Stimulated activated CD4-positive, alpha-beta T cell treated with anti-CD3 and anti-CD28 coated beads, Interleukin-12 subunit alpha, Interleukin-12 subunit beta, amount 100 ng/mL, for 4 hours (primary cell): ENCODE measurements at places on chromosomes 13 and 19.

GRCh38 chr13:31056644-31057271 lies 104.9 kb downstream of the HSPH1 start:
- DNase-seq: no peak

DNA sequence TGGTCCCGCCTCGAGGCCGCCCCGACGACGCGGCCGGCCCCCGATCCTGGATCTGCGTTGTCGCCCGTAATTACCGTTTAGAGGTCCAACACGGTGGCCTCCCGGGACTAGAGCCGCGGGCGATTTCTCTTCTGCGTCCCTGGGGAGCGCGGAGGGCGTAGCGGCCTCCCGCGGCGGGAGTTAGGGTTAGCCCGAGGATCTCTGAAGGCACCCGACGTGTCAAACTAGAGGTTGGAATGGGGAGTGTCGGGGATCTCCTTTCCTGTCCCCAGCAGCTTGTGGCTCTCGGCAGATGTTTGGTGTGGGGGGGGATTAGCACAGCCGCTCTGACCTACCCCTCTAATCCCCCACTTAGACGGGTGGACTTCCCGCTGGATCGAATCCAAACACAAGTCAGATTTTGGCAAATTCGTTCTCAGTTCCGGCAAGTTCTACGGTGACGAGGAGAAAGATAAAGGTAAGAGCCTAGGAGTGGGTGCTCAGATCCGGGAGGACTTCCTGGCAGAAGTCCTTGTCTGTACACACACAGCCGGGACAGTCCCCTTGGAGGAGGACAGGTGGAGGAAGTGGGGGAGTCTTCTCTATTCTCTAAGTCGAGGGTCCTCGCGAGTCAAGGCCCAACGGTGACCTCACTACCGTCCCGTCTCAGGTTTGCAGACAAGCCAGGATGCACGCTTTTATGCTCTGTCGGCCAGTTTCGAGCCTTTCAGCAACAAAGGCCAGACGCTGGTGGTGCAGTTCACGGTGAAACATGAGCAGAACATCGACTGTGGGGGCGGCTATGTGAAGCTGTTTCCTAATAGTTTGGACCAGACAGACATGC lies 581 bp downstream of the CALR start:
- DNase-seq: peak; percentile 39

DNA sequence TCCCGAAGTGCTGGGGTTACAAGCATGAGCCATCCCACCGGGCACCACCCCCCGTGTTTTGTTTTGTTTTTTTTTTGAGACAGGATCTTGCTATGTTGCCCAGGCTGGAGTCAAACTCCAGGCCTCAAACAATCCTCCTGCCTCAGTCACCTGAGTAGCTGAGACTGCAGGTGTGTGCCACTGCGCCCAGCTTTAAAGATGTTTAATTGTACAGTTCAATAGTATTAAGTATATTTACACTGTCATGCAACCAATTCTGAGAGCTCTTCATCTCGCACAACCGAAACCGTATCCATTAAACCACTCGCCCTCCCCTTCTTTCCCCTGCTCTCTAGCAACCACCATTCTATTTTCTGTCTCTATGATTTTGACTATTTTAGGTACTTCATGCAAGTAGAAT lies 15.6 kb downstream of the NUCB1 start:
- no peak for DNase-seq

DNA sequence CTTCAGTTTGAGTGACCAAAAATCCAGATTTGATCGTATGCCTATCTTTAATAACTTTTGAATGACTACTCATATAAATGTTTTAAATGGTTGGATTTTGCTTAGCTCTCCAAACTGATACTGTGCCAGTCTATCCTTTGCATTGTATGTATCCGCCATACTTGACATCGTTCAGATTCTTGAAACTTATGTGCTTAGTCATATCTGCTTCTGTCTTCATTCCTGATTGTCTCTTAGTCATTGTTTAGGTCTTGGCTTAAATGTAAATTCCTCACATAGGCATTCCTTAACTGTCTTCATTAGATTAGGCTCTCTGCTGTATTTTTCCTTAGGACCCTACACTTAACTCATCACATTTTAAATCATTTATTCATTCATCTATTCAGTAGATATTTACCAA lies 126.0 kb downstream of the PCCA start:
- DNase-seq: no peak

GRCh38 chr19:41353466-41354342 lies at the start of gene TGFB1:
Gene TGFB1 (minus strand): TSS chr19:41353922. CDS start chr19:41353044, 878 bp downstream.
- DNase-seq: peak; percentile 92
